ENCODE measurements at places on chromosomes 3 and 15.

DNA sequence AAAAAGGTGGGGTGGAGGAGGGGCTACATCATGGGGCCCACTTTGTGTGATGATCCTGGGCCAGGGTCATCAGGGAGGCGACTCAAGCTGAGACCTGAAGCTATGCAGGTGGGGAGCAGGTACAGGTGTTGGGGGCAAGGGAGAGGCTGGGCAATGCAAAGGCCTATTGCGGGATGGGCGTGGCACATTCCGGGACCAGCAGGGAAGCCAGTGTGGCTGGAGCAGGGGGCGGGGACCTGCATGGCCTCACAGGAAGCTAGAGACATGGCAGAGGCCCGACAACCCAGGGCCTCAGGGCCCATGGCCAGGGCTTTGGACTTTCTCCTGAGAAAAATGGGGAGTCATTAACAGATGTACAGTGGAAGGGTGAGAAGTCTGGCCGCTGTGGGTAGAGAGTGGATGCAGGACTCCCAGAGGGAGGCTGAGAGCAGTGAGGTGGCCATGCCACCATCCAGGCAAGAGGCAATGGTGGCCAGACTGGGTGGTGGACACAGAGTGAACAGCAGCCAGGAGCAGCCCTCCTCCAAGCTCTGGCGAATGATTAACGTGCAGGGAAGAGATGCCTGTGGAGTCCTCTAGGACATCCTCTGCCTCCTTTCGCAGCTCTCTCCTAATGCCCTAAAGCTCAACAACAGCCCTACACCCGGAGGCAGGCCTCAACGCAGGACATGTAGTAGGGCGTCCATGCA lies 122.6 kb upstream of the ATP2B2 start:
- DNase-seq, result no peak

DNA sequence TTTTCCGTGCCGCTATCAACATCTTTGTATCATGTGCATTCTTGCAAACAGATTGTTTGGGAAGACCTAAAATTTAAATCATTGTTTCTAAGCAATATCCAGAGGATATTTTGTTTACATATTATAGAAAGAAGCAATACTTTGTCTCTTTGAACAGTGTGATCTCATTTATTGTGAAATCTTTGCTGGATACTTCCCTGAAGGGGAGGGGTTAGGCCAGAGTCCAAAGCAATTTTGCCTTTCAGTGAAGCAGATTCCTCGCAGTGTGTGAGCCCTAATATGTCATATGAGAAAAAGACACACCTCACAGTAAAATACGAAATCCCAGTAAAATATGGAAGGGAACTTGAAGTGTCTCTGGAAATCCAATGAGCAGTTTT lies 158.7 kb upstream of the SLCO3A1 start:
- DNase-seq, result no peak

DNA sequence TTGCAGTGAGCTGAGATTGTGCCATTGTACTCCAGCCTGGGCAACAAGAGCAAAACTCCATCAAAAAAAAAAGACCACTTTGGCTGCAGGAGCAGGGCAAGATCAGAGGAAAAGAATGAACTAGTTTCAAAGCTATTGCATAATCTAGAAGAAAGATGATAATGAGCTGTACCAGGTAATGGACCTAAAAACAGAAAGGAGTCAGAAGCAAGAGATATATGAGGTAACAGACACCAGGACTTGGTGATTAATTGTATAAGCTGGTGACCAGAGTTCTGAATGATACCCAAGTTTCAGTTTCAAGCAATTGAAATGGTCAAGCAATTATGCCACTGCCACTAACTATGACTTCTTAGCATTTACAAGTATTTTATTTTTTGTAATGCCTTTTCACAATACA lies 2.9 kb downstream of the POLQ start:
- DNase-seq, result no peak

- no peak for DNase-seq
Observed at GRCh38 chr15:27545494-27546255, 553.4 kb downstream of the OCA2 start.

- no peak for DNase-seq
Observed at GRCh38 chr3:33277193-33277882, at the start of gene FBXL2. FBXL2 (plus strand) TSS chr3:33277442; CDS start chr3:33277513, 71 bp downstream.

DNA sequence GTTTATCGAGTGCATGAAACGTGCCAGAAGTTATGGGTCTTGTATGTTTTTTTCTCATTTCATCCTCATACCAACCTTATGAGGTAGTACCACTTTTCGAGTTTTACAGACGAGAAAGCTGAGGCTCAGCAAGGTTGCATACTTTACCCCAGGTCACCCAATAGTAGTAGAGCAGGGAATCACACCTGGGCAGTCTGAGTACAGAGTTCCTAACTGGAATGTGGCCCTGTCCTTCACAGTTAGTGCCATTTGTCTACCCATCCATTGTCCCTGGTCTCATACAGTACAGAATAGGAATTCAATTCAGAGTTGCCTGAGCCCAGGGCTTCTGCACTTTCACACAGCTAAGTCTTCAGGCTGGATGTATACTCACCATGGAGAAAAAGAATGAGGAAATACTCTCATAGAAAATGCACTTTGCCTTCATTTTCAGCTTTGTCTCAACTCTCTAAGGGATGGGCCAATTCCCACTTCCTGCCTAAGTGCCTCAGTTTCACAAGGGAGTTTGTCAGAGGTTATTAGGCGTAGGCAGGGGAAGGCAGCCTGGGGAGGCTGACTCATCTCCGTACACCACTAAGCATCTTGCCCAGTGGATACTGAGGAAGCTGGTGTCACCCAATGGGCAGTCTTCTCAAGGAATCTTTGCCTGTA lies 93.2 kb downstream of the TMEM212 start:
- DNase-seq, result no peak

- DNase-seq, result no peak
Observed at GRCh38 chr15:67812241-67812644, 13.1 kb upstream of the SKOR1 start.

GRCh38 chr15:58788056-58788710 lies 17.1 kb downstream of the MINDY2 start:
- DNase-seq, result no peak

- DNase-seq, result no peak
Observed at GRCh38 chr3:12973827-12974226, 99.4 kb downstream of the IQSEC1 start.

DNA sequence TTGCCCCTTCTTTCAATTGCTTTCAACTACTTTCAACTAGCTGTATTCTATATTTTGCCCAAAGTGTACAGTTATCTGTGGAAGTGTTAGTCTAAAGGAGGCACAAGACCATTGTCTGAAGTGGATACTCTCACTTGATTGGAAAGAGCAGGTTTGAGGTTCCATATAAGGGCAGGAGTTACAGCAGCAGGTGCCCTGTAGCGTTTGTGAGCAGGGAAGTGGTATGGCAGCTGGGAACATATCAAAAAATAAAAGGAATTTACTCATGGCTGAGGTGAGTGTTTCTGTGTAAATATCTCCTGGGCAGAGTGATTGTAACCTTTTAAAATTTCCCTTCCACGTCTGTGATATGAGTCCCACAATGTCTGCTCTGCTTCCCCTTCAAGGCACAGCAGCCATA lies 38.5 kb upstream of the DNAJC13 start:
- DNase-seq, result no peak

GRCh38 chr3:171565481-171566058 lies 105.4 kb upstream of the TNIK start:
- no peak for DNase-seq

DNA sequence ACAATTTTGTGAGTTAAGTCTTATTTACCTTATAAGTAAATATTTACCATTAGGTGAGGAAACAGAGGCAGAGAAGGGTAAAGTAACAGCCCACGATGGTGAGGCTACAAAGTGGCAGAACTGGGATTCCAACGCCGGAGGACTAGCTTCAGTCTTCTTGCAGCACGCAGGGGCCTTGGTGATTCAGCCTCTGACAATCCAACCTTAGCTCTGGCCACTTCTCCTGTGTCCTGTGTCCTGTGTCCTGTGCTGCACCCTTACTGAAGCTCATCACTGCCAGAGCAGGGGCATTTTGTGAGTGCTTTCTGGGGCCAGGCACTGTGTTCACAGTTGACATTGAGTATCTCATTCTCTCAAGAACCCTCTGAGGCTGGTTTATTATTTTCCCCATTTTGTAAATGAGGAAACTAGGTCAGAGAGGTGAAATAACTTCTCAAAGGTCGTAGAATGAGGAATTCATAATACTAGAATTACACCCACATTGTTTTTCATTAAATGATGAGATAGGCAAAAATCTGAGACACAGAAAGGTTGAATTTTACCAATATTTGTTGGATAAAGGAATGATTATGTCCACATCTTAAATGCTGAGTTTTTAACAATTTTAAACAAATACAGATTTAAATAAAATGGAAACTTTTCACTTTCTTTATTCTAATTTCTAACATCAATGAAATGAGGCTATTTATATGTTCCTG lies 215.9 kb downstream of the BBX start:
- DNase-seq, result no peak

DNA sequence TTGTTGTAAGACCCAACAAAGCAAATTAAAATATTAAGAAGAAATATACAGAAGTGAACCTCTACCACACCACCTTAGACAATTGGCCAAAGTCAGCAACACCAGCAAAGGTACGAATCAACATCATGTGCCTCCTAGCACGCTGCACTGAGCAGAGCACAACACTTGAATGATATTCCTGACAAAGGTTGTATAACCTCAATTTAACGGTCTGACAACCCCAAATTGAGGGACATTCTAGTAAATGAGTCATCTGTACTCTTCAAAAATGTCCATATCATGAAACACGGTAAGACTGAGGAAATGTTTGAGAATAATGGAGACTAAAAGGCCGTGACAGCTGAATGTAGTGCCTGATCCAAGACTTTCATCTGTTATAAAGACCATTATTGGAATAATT lies 41.3 kb upstream of the TNFSF10 start:
- DNase-seq, result no peak

- no peak for DNase-seq
Observed at GRCh38 chr3:28850186-28850585, 430.7 kb upstream of the RBMS3 start.

DNA sequence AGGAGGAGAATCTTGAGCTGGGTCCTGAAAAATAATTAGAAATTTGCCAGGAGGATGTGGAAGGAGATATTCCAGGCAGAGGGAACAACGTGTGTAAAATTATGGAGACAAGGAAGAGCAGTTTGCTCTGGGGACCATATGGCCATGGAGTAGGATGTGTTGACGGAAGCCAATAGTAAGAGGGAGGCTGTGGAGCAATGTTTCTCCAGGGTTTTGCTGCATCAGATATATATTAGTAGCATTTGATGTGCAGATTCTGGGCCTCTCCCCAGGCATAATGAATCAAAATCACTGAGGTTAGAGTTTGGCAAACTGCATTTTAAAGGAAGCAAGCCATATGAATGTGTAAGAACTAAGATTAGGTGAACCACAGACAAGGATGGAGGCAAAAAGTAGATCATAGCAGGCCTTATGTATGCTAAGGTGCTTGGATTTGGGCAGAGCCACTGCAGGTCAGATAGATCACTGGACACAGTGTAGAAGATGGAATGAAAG lies 192.9 kb upstream of the IL12A start:
- no peak for DNase-seq

DNA sequence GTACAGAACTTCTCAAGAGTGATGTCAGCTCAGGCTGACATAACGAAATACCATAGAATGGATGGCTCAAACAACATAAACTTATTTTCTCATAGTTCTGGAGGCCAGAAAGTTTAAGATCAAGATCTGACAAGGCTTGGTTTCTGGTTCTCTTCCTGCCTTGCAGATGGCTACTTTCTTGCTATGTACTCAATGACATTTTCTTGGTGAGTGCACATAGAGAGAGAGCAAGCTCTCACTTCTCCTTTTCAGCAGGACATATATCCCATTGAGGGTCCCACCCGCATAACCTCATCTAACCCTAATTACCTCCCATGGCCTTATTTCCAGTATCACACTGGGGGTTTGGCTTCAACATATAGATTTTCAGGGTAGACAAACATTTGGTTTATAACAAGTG lies 1072.1 kb downstream of the PLOD2 start:
- DNase-seq, result no peak
